ENCODE measurements at places on chromosomes 6 and 20.

- peak; percentile 40 for DNase-seq
Measured at GRCh38 chr6:29651413-29652197, 5.3 kb upstream of the MOG start.

DNA sequence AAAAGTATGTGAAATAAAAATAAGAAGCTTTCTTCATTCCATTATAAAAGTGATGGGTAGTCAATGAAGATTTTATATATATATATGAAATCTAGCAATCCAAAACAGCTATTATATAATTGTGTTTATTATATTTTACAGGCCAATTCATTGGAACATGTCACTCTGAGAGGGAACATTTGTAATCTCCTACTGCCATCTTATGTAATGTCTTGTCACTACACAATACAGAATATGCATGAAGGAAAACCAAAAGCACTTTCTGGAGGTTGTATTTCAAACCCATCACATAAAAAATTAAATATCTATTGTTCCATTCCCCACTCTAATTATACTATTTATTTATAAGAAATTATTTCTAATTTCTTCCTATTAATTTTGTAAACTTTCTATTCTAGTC, 31.5 kb upstream of the IRAK1BP1 start:
- DNase-seq: no peak

DNA sequence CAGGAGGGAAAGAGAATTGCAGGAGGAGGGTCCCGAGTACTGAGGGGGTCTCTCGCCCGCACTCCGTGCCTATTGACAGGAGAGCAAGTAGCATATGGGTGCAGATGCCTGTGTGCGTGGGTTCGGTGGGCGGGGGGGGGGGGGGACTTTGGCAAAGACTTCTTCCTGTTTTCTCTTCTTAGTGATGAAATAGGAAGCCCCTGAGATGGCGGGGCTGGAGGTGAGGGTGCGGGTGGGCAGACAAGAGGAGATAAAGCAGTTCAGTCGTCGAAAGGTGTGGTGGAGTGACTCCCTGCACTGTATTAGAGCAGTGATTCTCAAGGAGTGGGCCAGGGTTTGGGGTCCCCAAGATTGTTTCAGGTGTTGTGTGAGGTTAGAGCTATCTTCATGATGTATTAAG, 3.7 kb downstream of the NAA20 start:
- no peak for DNase-seq

GRCh38 chr6:139091826-139092225, 43.1 kb upstream of the HECA start:
- no peak for DNase-seq

DNA sequence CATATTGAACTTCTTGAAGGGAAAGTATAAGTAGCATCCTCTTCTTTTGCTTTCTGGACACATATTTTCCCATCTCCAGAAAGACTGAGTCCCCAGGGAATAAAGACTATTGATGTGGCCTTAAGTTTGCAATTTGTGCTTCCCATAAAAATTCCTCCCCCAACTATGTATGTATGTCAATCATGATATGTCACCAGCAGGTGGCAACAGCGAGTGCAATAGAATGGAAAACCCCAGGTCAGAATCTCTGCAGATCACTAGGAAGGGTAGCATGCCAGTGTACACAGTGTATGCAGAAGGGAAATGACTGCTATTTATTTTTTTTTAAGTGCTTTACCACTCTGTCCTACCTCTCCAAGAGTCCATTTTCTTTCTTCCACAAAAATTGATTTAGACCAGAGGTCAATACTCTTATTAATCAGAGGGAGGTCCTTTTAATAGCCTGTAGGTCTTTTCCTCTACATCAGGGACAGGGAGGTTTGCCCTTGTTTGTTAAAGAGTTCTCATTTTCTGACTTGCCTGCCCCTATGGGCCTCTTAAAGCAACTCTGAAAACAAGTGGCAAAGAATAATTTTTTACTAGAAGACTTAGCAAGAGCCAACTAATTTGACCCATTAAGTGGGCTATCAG, 61.4 kb downstream of the BMP2 start:
- peak; percentile 43 for DNase-seq

- no peak for DNase-seq
Measured at GRCh38 chr6:170473301-170473717, 79.8 kb downstream of the PSMB1 start.

- no peak for DNase-seq
Measured at GRCh38 chr20:25032478-25033264, 25.3 kb downstream of the ACSS1 start.

GRCh38 chr6:161890832-161891297, 617.0 kb upstream of the AGPAT4 start:
- DNase-seq: no peak

DNA sequence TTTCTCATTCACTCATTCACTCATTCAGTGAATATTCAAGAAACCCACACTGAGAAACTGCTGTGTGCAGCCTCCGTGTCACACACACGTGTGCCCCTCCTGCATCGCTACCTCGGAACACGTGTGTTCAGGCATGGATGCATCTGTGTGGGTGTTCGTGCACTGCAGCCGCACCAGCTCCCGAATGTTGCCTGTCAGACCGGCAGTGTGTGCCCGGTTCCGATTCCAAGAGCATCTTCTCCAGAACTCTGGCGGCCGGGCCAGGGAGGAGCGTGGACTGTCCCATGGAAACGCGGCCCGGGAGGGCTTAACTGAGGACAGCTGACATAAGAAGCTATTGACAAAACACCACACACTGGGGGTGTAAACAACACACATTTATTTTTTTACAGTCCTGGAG, 216.0 kb downstream of the DLL1 start:
- DNase-seq: no peak

DNA sequence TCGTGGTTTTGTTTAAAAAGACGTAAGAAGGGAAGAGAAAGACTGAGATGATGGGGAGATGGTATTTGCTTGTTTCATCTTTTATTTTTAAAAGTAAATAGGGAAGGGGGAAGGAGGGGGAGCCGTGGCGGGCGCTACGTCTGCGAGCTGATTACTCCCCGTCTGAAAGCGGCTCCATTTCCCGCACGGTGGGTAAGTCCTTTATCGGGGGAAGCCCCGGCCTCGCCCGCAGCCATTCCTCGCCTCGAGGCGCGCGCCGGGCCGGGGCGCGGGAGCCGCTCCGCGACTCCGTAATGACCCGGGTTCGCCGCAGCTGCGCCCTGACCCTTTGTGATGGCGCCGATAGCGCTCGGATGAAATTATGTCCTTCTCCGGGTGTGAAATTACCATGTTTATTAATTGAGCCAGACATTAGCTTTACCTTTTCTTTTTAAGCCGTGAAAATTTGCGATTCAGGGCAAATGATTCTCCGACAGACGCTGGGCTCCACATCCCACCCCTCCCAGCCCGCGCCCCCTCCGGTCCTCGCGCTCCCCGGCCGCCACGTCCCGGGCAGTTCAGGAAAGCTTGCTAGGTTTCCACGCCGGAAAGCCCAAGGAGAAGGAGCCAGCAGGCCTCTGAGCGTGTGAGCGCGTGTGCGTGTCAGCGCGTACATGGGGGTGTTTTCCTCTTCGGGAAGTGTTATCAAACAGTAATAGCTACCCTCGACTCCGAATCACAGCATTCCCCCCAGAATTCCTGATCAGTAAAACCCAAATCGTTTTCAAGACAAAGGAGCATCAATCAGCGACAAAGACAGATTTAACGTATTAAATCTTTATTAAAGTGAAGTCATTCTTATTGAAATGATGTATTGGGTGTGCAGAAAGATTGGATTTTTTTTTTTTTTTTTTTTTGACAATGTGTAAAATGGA, 30.0 kb downstream of the TFAP2A start:
- no peak for DNase-seq

GRCh38 chr20:52230409-52230808, 38.8 kb upstream of the ZFP64 start:
- peak; percentile 52 for DNase-seq

GRCh38 chr6:9252799-9253198, 817.5 kb upstream of the SLC35B3 start:
- DNase-seq: no peak

GRCh38 chr6:162554531-162554930, 173.0 kb downstream of the PRKN start:
- DNase-seq: no peak

- DNase-seq: no peak
Measured at GRCh38 chr6:170038251-170038650, 252.6 kb downstream of the DLL1 start.

DNA sequence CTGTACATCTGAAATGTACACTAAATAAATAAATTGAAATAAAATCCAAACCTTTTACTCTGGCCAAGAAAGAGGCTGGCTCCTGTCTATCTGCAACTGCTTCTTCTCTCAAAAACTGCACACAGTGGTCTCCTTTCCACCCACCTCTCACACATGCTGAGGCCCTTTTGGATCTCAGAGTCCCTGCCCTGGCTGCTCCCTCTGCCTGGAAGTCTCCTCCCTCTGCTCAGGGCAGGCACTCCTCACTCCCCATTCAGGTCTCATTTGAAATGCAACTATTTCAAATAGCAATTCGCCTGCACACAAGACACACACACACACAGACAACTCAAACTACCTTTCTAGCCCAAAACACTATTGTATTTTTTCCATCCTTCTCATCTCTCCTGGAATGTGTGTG, 348.8 kb downstream of the PKHD1 start:
- DNase-seq: no peak

DNA sequence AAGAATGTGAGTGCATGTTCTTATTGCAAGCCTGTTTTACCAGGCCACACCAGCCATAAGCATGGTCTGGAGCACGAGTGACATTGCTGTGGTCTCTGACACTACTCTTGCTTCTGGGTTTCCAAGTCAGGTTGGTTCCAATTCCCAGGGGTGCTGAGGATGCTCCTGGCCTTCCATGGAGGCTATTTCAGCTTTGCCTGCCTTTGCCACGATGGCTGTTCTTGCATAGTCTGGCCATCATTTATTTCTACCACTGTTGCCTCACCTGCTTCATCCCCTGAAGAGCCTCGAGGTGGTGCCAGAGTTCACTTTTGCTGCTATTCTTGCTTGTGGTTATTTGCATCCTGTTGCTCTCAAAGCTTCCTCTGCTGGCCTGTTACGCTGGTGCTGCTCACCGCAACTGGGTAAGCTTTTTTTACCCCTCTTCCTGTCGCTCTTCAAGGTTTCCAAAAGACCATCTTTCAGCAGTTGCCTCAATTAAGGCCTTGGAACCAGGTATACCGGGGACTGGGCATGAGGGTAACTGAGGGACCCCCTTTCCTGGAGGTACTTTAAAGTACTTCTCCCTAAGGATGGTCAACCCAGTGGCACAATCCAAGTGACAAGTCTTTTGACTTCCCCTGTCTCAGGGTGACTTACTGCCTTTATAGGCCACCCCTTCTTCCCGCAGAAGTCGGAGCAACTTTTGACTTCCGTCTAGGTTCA, 64.5 kb downstream of the AKAP7 start:
- peak; percentile 31 for DNase-seq

- DNase-seq: no peak
Measured at GRCh38 chr6:157611406-157611805, 211.6 kb upstream of the SNX9 start.

DNA sequence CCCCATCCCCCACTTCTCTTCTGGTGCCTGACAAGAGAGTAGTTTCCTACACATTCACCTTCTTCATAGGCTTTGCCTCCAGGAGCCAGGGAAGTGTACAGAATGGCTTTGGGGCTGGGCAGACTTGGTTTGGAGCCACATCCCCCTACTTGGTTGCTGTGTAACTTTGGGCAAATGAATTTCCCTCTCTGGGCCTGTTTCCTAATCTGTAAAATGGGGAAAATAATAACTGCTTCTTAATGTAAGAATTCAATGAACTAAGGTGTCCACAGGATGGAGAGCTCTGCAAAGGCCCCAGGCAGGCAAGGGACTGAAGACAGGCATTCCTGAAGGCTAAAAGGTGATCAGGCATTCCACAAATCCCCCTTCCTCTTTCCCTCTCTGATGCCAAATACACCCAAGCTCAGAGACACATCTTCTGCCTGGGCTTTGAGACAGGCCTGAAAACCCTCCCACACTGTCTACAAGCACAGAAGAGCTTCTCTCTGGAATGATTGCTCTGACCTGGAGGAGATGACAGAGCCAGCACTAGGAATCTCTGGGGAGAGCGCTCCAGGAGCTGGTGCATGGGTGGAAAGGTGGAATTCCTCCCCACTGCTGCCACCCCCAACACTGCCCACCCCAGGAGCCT, 6.9 kb upstream of the C20orf203 start:
- no peak for DNase-seq

DNA sequence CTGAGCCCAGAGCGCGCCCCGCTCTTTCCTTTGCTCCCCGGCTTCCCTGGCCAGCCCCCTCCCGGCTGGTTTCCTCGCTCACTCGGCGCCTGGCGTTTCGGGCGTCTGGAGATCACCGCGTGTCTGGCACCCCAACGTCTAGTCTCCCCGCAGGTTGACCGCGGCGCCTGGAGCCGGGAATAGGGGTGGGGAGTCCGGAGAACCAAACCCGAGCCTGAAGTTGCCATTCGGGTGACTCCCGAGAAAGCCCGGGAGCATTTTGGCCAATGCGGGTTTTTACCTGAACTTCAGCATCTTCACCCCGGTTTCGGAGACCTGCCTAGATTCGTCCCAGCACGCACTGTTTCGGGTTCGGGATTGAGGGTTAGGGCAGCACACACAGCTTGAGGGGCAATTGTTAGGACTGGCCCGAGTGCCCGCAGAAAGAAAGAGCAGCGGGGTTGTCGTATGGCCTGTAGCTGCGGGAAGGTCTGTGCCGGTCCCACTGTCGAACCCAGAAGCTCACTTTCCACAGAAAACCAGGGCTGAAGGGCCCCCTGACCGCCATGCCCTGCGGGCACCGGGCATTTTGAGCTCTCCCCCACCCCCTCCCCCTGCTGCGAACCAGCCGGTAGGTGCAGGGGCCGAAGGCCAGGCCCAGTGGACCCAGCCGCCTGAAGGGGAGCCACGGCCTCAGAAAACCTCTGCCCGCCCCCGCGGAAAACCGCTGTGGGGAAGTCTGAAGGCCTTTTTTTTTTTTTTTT, 2.1 kb downstream of the FOXP4 start:
- no peak for DNase-seq

GRCh38 chr6:15456422-15456821, 206.4 kb downstream of the DTNBP1 start:
- no peak for DNase-seq

DNA sequence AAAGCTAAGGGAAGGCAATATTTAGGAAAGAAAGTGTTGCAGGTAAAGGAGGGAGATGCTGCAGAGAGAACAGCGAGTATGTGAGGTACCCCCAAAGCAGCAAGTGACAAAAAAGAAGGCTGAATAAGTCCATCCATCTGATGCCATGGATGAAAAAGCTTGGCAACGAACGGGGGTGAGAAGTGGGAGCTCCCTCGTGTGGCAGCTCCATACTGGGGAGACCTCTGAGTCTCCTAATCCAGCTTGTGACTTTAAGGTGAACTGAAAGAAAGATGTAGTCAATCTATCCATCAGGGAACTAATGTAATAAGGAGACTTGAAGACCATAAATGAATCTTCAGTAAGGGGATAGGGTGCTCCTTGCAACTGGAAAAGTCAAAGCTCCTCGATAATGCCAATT, 156.6 kb downstream of the OTOR start:
- DNase-seq: no peak

GRCh38 chr6:14601490-14601889, 483.9 kb downstream of the CD83 start:
- DNase-seq: no peak

- no peak for DNase-seq
Measured at GRCh38 chr6:136144251-136145023, 105.7 kb downstream of the MTFR2 start.

- no peak for DNase-seq
Measured at GRCh38 chr6:84065693-84066290, 32.2 kb downstream of the MRAP2 start.

GRCh38 chr6:99013145-99013544, 65.4 kb upstream of the FBXL4 start:
- DNase-seq: no peak
